ENCODE measurements at places on chromosomes 5 and 9.

- DNase-seq = no peak
These were observed 820 bp upstream of the NFX1 start for GRCh38 chr9:33289496-33289895.

DNA sequence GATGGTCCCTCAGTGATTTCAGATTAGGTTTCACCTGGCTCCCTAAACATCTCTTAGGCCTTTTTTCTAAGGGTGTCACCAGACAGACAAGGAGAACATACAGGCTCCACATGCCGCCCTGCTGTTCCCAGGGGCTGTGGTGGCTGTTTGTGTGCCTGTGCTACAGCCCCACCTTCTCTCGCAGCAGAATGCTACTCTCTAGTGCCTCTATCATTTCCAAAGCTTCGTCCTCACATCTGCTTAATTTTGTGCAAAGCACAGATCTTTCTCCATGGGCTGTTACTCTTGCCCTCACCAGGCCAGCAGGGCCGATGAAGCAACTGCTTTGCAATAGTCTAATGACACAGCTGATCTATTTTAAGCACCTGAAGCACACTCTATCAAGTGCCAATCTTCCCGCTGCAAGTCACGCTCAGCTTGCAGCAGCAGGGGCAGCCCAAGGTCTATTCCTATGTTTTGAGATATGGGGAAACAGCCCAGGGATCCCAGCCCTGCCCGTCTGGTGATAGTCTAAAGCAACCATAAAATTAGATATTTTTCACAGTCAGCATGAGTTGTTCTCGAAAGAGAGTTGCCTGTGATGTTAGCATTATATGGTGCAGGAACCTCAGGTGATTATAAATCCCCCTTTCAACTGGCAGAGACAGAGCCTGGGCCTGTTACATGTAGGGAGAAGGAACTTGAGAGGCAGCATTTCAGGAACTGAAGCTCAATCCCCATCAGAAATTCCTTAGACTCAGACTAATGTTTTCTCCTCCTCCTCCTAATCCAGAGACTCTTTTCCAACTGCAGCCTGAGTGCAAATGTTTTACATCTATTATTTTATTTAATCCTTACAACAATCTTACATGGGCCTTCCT is 12.7 kb downstream of the ABLIM3 start:
- DNase-seq = peak; percentile 75

GRCh38 chr5:79702606-79703380 is 13.2 kb downstream of the CMYA5 start:
- DNase-seq = peak; percentile 43

GRCh38 chr9:134840511-134840910 is 40.1 kb upstream of the FCN2 start:
- no peak for DNase-seq

GRCh38 chr5:163913548-163913947 is 408.1 kb downstream of the MAT2B start:
- no peak for DNase-seq

GRCh38 chr5:42791151-42791550 is 20.5 kb downstream of the SELENOP start:
- DNase-seq = no peak

DNA sequence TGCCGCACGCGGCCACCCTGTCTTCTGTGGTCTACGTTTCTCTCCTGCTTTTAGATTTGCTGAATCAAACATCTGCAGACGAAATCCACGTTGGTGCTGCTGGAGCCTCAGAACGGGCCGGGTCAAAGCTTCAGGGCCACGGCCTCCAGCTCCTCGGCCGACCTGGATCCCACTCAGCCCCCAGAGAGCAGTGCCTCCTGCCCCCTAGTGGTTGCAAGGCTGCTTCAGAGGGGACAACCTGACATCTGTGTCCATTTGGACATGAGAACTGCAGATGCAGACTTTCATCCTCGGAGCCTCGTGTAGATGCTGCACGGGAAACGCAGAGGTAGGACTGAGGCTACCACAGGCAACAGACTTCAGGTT is 23.0 kb upstream of the SLC6A3 start:
- DNase-seq = no peak

- peak; percentile 85 for DNase-seq
These were observed at the start of gene SLC1A3 for GRCh38 chr5:36606428-36607113. Gene SLC1A3 (plus strand): TSS chr5:36606606. CDS start chr5:36608424, 1,818 bp downstream.

GRCh38 chr9:109192732-109193361 is 25.8 kb upstream of the FRRS1L start:
- DNase-seq = peak; percentile 22

DNA sequence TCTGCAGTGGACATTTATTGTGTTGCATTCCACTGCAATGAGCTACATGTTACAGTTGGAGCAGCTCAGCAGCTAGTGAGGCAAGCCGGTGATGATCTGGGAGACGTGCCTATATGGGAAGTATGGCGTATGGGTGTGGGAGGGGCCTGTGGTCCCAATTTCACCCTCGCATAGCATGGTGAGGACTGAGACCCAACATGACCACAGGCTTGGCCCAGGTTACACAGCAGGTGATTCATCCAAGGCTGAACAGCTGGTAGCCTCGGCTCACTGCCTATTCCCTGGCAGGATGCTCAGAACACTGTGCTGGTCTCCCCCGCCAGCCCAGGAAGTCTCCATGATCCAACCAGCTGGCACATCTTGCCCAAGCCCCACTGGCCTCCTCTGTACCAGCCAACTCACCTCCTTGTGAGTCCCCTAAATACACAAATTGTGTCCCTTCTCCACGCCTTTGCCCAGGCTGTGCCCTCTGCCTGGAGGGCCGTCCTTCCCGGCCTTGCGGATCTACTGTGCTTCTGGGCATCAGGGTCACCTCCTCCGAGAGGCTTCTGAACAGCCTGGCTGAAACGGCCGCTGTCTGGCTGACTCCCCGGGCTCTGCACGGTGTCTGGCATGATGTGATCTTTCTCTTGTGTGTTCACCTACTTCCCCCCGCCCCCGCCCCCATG is 81.4 kb downstream of the NSUN2 start:
- DNase-seq = peak; percentile 78

GRCh38 chr9:17401858-17402257 is 177.0 kb upstream of the SH3GL2 start:
- peak; percentile 12 for DNase-seq

DNA sequence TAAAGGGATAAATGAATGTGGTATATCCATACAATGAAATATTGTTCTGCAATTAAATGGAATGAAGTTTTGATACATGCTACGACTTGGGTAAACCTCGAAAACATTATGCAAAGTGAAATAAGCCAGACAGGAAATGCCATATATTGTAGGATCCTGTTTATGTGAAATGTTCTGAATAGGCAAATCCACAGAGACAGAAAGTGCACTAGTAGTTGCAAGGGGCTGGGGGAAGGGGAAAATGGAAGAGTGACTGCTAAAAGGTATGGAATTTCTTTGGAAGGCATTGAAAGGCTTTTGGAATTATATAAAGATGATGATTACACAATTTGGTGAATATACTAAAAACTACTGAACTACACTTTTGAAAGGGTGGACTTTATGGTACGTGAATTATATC is 97.0 kb downstream of the FOXD1 start:
- no peak for DNase-seq

GRCh38 chr9:69806627-69807026 is 14.0 kb upstream of the CFAP95 start:
- no peak for DNase-seq

Measured in LHCN-M2 (cell line).